ENCODE measurements at places on chromosomes 2 and 18.

DNA sequence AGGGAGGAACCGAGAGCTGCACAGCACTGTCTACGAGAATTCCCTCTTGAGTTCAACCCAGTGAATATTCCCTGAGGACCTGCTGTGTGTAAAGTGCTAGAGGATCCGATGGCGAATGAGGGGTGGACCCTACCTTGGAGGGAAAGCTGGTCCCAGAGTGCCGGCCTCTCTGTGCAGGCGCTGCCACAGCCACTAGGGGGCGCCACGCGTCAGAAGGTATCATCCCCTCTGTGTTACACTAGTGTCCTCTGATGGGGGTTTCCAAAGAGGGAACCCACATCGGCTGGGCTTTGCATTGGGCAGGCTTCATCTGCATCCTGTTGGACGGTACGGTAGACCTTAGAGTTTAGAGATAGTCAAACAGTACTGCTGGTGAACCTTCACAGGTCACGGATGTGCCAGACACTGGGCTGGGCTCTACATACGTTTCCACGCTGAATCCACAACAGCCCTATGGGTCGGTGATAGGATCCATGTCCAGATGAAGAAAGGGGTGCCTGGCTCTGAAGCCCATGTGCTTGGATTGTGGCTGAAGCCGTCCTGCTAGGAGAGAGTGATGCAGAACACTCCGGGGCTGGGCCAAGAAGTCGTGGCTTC is 39.0 kb downstream of the COA5 start:
- DNase-seq, result peak; percentile 65

DNA sequence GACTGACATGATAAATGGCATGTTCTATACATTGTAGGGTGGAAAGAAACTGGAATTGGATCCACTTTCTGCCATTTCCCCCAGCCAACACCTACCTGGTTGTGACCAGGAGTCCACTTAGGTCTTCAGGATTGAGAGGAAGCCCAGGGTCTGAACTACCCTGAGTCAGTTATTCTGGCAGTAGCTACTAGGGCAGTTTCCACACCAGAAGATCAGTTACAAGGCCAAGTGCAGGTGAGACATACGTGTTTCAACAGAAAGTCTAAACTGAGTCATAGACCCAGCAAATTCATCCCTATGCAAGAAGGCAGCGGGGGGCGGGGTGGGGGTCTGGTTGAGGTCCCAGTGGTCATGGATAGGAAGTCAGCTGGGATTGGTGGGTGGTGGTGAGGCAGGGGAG is 21.9 kb downstream of the ANTXR1 start:
- no peak for DNase-seq

DNA sequence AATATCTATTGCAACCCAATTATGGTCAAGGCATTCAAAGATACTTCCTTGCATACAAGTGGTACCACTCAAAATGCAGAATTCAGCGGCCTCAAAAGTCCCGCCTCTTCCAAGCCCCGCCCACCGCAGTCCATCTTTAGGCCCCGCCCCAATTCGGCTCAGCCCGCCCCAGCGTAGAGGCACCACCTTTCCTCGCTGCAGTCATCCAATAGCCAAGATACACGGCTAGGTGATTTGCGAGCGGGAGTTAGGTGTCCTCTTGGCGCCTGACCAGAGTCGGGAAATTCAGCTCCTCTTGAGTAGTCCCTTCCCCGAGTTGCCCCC is 431 bp upstream of the SEC11C start:
- peak; percentile 88 for DNase-seq

GRCh38 chr2:18925296-18925695 is 335.9 kb upstream of the NT5C1B start:
- DNase-seq, result no peak

DNA sequence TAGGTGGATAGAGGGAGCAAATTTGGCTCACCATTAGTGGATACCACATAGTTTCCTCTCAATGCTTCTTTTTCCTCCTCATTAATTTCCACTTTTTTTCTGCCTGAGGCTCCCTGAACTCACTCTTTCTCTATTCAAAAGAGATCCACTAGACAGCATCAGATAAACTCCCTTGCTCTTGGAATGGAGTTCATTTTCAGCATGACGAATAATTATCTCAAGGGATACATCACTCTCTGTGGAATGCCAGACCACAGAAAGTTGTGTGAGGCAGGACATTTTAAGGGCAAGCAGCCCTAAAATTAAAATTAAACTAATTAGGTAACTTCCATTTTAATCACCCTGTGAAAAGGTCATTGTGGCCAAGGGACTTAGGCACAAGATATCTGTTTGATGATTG is 1920.1 kb upstream of the CELF4 start:
- no peak for DNase-seq

DNA sequence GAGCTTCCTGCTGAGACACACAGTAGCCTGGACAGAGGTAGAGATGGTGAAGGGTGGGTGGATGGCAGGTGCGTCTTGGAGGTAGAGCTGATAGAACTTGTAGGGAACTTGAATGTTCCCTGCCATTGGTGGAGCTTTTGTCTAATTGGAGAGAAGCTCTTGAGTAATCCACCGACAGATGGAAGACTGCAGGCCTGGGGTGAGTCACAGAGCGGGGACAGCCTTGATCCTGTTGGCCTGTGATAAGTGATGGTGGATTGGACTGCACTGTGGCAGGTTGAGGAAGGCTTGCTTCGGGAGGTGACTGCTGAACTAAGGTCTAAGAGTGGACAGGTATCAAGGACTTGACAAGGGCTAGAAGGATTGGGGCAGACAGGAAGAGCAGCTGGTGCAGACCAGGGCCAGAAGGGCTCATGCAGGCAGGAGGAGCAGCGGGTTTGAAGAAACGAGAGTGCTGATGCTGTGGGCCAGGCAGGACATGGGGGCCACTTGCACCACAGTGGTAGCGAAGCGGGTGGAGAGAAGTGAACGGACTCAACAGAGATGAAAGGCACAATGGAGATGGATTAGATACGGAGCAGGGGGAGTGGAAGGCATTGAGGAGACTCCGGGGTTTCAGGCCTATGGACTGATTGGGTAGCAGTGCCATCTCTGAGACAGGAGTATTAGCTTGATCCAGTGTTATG is 16.3 kb downstream of the CABLES1 start:
- DNase-seq, result no peak

DNA sequence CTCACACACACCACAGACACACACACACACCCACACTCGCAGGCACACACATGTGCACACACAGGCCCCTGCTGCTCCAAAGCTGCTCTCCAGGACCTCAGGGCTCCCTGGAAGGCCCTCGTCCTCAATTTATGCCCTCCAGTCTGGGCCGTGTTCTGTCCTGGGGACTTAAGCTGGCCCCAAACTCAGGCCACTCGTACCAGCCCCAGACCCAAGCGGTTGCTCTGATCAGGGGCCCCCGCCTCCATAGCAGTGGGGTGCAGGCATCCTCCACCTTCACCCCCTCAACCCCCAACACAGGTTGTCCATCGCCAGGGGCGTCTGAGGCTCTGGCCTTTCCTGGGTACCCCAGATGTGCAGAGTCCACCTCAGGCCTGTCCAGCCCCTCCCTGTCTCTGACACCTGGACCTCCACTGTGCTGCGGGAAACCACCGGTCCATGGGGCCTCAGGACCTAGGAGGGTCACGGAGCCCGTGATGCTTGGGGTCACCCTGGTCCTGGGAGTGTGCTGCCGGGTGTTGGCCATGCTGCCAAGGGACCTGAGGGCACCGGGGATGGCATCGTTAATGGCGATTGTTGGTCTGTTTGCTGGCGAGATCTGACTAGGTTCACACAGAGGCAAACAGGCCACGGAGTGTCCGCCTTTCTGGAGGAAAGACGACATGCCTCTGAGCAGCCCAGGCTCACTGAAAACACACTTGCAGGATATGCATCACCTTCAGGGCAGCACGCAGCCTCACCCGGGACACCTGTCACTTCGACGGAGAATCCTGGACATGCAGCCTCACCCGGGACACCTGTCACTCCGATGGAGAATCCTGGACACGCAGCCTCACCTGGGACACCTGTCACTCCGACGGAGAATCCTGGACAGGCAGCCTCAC is 155.6 kb downstream of the NDUFA10 start:
- DNase-seq, result no peak

DNA sequence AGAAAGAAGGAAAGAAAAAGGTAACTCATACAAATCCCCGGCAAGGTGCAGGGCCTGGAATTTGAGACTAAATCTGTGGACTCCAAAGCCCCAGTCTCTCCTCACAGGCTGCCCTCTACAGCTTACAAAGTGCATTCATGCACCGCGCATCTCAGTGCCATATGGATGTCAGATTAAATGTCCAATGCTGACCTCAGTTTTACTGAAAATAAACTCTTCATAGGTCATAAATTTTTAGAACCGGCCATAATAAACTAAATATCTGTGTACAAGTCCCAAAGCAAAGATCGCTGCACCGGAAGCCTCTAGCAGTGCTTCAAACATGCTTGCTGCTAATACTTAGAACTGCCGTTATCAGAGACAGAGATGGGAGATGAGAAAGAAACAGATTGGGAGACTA is 17.7 kb downstream of the ST6GAL2 start:
- no peak for DNase-seq

GRCh38 chr2:173708806-173709205 is 256.4 kb downstream of the SP3 start:
- no peak for DNase-seq

GRCh38 chr2:217283460-217283859 is 423.6 kb upstream of the TNP1 start:
- DNase-seq, result no peak

DNA sequence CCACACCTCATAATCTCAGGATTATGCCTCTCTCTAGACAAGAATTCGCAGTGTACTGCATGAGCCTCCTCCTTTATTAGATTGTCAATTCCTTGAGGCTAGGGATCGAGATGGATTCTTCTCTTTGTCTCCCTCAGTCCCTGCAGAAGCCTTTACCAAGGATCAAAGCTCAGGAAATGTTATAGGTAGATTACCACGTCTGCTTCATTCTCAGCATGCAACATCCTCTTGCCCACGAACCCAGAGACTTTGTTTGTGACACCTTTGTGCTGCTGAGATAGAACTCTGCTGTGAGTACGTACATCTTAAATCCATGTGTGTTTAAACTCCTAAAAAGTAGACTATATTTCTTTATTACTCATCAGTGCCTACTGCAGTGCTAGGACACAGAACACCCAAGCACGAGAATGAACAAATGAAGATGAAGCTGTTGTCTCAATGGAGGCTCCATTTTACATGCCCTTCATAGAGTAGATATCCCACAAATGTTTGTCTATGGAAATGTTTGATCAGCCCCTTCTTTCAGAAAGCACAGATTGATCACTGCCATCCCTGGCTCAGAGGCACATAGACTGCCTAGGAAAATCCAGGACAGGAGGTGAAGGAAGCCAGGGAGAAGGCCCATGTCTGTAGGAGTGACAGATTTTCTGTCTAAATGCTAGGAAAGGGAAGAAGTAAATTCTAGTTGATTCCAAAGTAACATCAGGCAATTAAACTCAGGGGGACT is 98.8 kb upstream of the KLHL29 start:
- DNase-seq, result no peak

DNA sequence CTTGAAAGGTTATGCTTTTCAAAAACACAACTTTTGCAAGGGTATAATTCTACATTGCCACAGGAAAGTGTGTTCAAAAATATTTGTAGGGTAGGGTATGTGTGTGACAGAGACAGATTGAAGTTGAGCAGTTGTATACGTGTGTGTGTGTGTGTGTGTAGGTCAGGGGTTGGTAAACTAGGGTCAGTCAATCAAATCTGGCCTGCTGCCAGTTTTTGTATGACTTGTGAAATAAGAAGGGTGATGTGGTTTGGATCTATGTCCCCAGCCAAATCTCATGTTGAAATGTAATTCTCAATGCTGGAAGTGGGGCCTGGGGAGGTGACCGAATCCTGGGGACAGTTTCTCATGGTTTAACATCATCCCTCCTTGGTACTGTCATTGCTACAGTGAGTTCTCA is 148.2 kb downstream of the CERS6 start:
- no peak for DNase-seq

- DNase-seq, result no peak
These were observed 154.9 kb upstream of the SMIM21 start for GRCh38 chr18:75582406-75582821.

- no peak for DNase-seq
These were observed 36.5 kb downstream of the GKN2 start for GRCh38 chr2:68916226-68916625.

GRCh38 chr2:11799826-11800225 is 53.4 kb downstream of the LPIN1 start:
- DNase-seq, result no peak

GRCh38 chr2:61460163-61460562 is 10.7 kb downstream of the USP34 start:
- no peak for DNase-seq

- no peak for DNase-seq
These were observed 75.5 kb upstream of the ATP5MC3 start for GRCh38 chr2:175256806-175257585.

DNA sequence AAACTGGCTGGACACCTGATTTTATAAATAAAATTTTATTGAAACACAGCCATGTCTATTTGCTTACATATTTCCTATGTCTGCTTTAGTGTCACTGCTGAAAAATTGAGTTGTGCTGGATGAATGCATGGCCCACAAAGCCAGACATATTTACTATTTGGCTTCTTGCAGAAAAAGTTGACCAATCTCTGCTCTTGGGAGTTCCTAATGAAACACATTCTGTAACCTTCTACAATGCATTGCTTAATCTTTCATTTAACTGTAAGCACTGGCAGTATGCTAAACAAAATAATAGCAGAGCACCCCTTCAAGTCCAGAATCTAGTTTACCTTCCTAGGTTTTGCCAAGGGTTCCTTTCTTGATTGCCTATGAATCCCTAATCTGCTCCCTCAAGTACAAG is 17.7 kb upstream of the SERPINB7 start:
- DNase-seq, result no peak

- no peak for DNase-seq
These were observed 388 bp downstream of the DTNA start for GRCh38 chr18:34710458-34710914.

DNA sequence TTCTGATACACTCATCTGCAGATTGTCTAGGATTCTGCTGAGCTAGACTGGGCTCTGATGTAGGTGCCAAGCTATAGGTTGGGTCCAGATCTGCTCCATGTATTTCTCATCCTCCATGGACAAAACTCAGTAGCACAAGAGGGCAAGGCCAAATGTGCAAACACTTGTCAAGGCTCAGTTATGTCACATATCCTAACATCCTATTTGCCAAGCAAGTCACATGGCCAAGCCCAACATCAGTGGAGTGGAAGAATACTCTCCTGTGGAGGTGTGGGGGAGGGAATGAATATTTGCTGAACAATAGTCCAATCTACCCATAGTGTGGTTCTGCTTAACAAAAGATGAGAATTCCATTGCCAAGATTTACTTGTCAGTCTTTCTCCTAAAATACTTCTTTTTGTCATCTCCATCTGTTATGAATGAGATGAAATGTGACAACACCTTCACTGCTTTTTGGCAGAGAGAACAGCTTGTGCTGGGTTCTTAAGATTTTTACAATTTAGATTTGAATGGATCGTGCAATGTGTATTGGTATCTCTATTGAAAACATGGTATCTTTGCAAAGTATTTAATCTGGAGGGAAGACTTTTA is 89.9 kb downstream of the OXER1 start:
- DNase-seq, result no peak

DNA sequence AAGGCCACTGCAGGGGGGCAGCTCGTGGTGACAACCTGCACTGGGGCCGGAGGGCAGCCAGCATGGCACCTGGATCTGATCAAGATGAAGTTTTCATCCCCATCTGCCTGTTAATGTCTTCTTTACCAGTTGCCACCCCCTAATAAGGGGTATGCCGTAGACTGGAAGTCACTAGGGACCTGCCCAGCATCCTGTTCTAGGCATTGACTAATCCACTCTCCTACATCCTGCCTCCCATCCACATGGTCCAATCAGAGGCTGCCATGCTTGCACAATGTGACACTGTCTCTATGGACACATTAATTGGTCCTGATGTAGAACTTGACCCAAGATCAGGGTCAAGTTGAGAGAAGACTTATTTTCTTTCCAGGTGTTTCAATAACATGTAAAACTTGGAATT is 95.1 kb upstream of the LCLAT1 start:
- DNase-seq, result no peak

GRCh38 chr2:226478109-226478809 is 321.4 kb downstream of the IRS1 start:
- DNase-seq, result no peak

Measured in stimulated activated CD8-positive, alpha-beta memory T cell treated with anti-CD3 and anti-CD28 coated beads, Interleukin-2, amount 100 ng/mL, for 48 hours (primary cell).